ENCODE measurements at places on chromosomes 13 and 19.
A peak's percentile ranks its signal among the peaks of the same experiment; 100 is the strongest.

- no peaks in the 10 kb centered on the region for H3K36me3 ChIP-seq
- H3K4me3 ChIP-seq: no peak overlapping the region
- no peaks in the 10 kb centered on the region for H3K4me1 ChIP-seq
- H3K27me3 ChIP-seq: no peaks in the 10 kb centered on the region
These were observed 590.2 kb upstream of the SPRY2 start for GRCh38 chr13:80931118-80931517.

GRCh38 chr13:96781141-96781540 lies 213.1 kb downstream of the OXGR1 start:
- no peak overlapping the region for H3K4me3 ChIP-seq
- peak overlapping the region; percentile 5 for H3K27ac ChIP-seq
- no peaks in the 10 kb centered on the region for H3K36me3 ChIP-seq
- peaks cover 16% of the 10 kb centered on the region for H3K4me1 ChIP-seq
- H3K27me3 ChIP-seq: no peaks in the 10 kb centered on the region

GRCh38 chr19:4722671-4723594 lies 709 bp downstream of the DPP9 start:
- peaks cover 20% of the 10 kb centered on the region for H3K4me1 ChIP-seq
- DNase-seq: peak; percentile 60
- H3K27ac ChIP-seq: peak overlapping the region; percentile 73
- peaks cover 41% of the 10 kb centered on the region for H3K36me3 ChIP-seq
- no peaks in the 10 kb centered on the region for H3K27me3 ChIP-seq

DNA sequence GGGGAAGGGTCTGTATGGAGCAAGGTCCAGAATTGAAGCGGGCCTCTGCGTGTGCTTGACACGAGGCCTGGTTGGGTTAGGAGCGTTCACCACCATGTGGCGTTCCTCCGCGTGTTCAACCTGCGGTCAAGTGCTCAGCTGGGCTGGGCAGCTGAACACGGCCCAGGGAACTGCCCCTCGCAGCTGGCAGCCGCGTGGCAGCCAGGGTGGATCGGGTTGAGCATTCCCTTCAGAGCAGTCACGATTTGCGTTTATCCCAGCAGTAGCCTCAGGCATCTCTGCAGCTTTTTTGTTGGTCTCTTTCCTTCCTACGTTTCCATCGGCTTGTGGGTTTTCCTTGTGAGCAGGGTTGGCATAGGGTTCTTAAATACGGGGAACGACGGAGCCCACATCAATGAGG lies 28.7 kb upstream of the F2RL3 start:
- no peak overlapping the region for H3K27ac ChIP-seq
- no peak overlapping the region for H3K4me3 ChIP-seq
- H3K27me3 ChIP-seq: no peaks in the 10 kb centered on the region
- peaks cover 71% of the 10 kb centered on the region for H3K36me3 ChIP-seq
- no peaks in the 10 kb centered on the region for H3K4me1 ChIP-seq
- no peak for DNase-seq

DNA sequence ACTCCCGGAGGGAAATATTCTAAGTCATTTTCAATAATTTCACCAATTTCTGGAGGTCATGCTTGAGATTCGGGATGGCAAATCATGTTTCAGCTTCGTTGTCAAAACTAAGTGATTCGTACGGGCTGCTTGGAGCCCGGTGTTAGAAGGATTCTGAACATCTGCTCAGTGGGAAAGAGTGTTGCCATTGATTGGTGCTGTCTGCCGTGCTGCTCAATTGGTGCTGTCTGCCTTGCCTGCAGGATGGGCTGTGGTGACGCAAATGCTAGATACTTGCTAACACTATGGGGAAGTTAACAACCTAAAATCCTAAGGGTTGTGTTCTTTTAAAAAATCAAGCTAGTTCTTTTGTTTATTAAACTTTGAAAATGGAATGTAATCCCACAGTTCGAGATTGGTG lies 17.3 kb upstream of the CACNG8 start:
- H3K4me1 ChIP-seq: no peaks in the 10 kb centered on the region
- H3K27ac ChIP-seq: no peak overlapping the region
- no peak overlapping the region for H3K4me3 ChIP-seq
- H3K36me3 ChIP-seq: no peaks in the 10 kb centered on the region

GRCh38 chr13:73281746-73282145 lies 222.9 kb downstream of the KLF5 start:
- no peaks in the 10 kb centered on the region for H3K27me3 ChIP-seq
- DNase-seq: no peak
- H3K4me1 ChIP-seq: peaks cover 6% of the 10 kb centered on the region

DNA sequence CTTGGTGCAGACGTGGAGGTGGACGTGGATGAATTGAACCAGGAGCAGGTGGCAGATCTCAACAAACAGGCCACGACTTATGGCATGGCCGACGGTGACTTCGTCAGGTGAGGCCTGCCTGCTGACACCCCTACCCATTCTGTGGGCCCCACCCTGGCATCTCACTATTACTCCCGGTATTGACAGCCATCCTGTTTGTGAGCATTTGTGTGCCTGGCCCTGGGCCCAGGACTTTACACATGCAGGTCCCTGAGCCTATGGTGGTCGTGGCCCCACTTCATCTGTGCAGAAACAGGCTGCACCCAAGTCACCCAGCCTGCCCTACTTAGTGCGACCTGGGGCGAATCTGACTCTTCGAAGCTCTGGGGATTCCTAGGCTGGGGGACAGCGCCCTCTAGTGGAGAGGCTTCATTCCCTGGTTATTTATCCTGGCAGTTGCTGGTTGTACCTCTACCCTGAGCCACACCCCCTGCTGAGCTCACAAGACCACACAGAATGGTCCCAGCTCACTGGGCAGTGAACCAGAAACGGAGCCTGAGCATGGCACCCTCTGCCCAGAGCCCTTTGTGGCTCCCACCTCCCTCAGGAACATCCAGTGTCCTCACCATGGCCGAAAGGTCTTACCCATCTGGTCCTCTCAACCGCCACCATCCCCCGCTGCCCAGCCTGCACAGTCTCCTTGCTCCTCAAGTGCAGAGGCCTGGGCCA lies 16.9 kb downstream of the ZNF296 start:
- peaks cover 78% of the 10 kb centered on the region for H3K36me3 ChIP-seq
- H3K27me3 ChIP-seq: no peaks in the 10 kb centered on the region
- H3K27ac ChIP-seq: no peak overlapping the region
- DNase-seq: peak; percentile 87

DNA sequence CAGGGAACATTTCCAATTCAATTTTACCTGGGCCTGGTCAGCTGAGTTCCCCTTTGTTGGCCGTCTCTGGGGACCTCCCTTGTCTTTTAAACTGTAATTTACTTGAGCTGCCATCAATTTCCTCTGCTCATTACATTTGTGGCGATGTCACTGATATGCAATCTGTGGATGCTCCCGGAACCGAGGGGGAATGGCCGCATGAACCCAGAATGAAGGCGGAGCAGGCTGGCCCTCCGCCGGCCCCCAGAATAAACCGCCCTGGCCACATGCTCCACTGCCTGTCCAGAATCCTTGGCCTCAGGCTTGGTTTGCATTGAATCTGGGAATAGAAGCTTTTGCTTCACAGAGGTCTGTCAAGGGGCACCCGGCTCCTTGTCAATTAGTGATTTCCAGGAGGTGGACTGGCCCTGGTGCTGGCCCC lies 276.8 kb downstream of the TEX29 start:
- no peaks in the 10 kb centered on the region for H3K27me3 ChIP-seq

GRCh38 chr13:20460761-20461160 lies 64.9 kb downstream of the CRYL1 start:
- DNase-seq: no peak
- H3K27ac ChIP-seq: no peak overlapping the region
- H3K27me3 ChIP-seq: no peaks in the 10 kb centered on the region
- no peak overlapping the region for H3K4me3 ChIP-seq
- H3K36me3 ChIP-seq: no peaks in the 10 kb centered on the region
